Activated CD8-positive, alpha-beta memory T cell treated with anti-CD3 and anti-CD28 coated beads, Interleukin-2, amount 10 ng/mL, durations not matched to agents 7 days and 5 days (primary cell): ENCODE measurements at places on chromosomes 11 and 22. TPM values are rescaled to one million over a fixed set of nuclear protein-coding genes. Genes with fewer than 3 reads are reported as not detected.
A peak's percentile ranks its signal among the peaks of the same experiment; 100 is the strongest.

PKNOX2 gene
- total RNA-seq: not detected

IGSF22 gene
- total RNA-seq: 0.35 TPM

TAGLN gene
- total RNA-seq: 2.3 TPM

GRCh38 chr11:304915-305843 is 2.4 kb upstream of the IFITM2 start:
- peak; percentile 81 for DNase-seq

GRAMD1B gene
- 89.9 TPM for total RNA-seq

- DNase-seq: no peak
Measured at GRCh38 chr11:124834526-124835180, 30.6 kb upstream of the ROBO3 start.

DBX1 gene
- total RNA-seq: not detected

SYT9 gene
- total RNA-seq: not detected

- DNase-seq: peak; percentile 65
Measured at GRCh38 chr11:67351275-67352005, 1.9 kb downstream of the POLD4 start.

POU2AF3 gene
- not detected for total RNA-seq

GRCh38 chr11:107042748-107043147 is 24.5 kb upstream of the GUCY1A2 start:
- no peak for DNase-seq

HBE1 gene
- not detected for total RNA-seq

DNA sequence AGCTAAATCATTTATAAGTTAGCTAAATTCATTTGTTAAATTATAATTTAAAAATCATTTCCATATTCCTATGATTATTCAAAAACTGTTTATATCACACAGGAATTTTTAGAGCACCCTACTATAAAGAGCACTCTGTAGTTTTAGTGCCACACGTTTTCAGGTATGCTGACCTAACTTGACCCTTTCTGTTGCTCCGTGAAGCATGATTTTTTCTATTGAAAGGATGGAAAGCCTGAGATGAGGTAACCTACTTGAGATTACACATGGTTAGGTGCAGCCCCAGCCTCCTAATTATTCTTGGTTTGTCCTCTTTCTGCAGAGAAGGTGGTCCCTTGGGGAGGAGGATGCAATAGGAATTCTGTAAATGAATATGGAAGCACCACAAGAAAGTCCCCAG is 72.6 kb downstream of the PPFIBP2 start:
- DNase-seq: no peak

DNA sequence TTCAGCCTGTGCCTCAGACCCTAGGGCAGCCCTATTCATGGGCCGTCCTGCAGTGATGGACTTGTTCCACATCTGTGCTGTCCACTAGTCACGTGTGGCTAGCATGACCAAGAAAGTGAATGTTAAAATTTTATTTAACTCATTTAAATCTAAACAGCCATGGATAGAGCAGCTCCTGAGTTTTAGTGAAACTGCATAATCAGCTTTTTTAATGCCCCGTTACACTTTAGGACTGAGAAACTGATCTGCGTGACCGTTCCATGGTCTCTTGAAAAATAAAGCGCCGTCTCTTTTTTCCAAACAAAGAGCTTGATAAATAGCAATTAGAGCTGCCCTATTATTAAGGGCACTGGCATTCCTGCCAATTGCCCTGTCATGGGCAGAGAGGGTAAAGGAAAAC is 76.5 kb upstream of the SNX19 start:
- no peak for DNase-seq

- DNase-seq: no peak
Measured at GRCh38 chr11:103800406-103801114, 235.9 kb upstream of the DDI1 start.

DNA sequence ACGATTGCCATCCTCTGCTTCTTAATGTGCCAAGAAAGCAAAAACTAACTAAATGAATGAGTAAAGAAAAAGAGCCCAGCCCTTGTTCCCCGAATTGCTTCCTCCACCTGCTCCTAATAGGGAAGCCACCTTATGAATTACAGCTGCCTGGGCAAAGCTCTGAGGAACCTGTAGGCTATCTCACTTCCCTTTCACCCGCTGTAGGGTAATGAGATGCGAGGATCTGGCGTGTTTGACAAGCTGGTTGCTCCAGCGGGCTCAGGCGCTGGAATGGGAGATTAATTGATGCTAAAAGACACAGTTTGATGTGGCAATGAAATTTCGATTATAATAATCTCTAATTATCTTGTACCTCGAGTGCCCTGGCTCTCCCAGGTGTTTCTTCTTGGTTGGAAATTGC is 256.4 kb downstream of the NTM start:
- no peak for DNase-seq

ACAD8 gene
- total RNA-seq: 31.6 TPM

HTR3B gene
- total RNA-seq: not detected

CCDC117 gene
- total RNA-seq: 35.5 TPM

CLCF1 gene
- total RNA-seq: 0.76 TPM
